ENCODE measurements at places on chromosomes 16 and 17.
A peak's percentile ranks its signal among the peaks of the same experiment; 100 is the strongest.

GRCh38 chr17:32159586-32160438 lies 17.5 kb downstream of the RHOT1 start:
- DNase-seq: no peak

DNA sequence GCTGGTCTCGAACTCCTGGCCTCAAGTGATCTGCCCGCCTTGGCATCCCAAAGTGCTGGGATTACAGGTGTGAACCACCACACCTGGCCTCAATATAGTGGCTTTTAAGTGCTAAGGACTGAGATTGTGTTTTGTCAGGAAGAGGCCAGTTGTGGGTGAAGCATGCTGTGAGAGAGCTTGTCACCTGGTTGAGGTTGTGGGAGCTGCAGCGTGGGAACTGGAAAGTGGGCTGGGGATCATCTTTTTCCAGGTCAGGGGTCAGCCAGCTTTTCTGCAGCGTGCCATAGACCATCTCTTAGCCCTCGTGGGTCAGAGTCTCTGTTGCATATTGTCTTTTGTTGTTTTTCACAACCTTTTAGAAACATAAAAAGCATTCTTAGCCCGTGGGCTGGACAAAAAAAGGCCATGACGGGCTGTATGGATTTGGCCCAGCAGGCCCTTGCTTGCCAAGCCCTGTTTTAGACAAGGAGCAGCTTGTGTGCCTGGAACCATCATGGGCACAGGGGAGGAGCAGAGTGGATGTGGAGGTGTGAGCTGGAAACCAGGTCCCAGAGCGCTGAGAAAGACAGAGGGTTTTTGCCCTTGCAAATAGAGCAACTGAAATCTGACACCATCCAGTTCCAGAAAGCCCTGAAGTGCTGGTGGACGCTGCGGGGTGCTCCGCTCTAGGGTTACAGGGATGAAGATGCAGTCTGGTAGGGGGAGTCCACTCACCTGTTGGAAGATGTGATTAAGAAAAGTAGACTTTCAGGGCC lies 5.5 kb downstream of the BIRC5 start:
- DNase-seq: no peak

GRCh38 chr17:35856603-35857002 lies 12.1 kb downstream of the HEATR9 start:
- no peak for DNase-seq

- no peak for DNase-seq
Measured at GRCh38 chr16:50480206-50480605, 68.0 kb upstream of the NKD1 start.

GRCh38 chr17:79778504-79779083 lies 646 bp downstream of the CBX2 start:
- peak; percentile 52 for DNase-seq

GRCh38 chr16:88888461-88889387 lies 22.3 kb upstream of the PABPN1L start:
- no peak for DNase-seq

- DNase-seq: no peak
Measured at GRCh38 chr17:40553694-40554534, 11.4 kb downstream of the CCR7 start.

GRCh38 chr17:48241131-48241591 lies 133.6 kb downstream of the SNX11 start:
- no peak for DNase-seq

- DNase-seq: peak; percentile 55
Measured at GRCh38 chr17:13569398-13570123, 32.2 kb downstream of the HS3ST3A1 start.

DNA sequence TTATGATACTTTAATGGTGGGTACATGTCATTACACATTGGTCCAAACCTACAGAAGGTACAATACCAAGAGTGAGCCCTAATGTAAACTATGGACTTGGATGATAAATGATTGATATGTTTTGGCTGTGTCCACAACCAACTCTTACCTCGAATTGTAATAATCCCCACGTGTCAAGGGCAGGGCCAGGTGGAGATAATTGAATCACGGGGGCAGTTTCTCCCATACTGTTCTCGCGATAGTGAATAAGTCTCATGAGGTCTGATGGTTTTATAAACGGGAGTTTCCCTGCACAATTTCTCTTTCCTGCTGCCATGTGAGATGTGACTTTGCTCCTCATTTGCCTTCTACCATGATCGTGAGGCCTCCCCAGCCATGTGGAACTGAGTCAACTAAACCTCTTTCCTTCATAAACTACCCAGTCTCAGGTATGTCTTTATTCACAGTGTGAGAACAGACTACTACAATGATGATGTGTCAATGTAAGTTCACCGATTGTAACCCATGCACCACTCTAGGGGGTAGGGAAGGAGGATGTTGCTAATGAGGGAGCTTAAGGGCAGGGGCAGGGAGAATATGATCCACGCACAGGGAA lies 7.0 kb upstream of the METTL22 start:
- no peak for DNase-seq

DNA sequence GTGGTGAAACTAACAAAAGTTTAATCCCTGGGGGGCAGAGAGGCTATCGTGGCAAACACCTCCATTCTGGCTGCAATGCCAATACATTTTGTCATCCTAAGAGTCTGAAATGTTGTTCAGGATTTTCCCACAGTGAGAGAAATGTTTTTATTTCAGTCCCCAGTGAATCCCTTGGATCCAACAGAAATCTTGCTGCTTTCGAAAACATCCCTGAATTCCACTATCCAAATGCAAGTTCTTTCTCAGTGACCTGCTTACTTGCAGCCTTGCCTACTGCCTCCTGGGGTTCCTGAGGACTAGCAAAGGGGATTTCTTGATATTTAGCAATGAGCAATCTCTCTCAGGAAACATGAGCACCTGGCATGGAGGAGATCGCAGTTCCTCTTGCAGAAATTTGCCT lies 202.1 kb upstream of the IRX3 start:
- no peak for DNase-seq

- no peak for DNase-seq
Measured at GRCh38 chr16:66135421-66135831, 231.1 kb upstream of the CDH5 start.

DNA sequence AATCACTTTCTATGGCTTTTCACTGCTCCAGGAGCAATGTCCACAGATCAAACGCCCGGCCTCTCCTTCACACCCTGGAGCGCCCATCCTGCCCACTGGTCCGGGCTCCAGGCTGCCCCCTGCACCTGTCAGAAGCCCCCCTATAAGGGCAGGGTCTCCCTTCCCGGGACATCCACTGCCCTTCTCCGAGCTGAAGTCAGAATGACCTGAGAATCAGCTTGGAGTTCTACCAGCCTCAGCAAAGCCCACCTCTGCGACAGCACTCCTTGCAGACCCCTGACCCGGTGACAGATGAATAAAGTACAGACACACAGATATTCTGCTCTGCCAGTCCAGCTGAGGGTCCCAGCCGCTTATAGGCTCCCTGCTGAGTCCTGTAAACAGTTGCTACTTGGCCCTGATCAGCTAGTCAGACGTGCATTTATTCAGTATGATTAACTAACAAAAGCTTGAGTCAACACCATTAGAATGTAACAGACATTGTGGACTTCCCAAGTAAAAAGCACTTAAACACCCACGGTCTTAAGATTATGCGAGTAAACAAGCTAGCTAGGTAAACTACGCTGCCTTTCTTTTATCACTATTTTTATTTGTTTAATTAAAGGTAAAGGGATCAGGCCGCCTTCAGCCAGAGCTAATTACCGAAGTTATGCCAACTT lies 4.8 kb downstream of the SLC7A5 start:
- DNase-seq: no peak

DNA sequence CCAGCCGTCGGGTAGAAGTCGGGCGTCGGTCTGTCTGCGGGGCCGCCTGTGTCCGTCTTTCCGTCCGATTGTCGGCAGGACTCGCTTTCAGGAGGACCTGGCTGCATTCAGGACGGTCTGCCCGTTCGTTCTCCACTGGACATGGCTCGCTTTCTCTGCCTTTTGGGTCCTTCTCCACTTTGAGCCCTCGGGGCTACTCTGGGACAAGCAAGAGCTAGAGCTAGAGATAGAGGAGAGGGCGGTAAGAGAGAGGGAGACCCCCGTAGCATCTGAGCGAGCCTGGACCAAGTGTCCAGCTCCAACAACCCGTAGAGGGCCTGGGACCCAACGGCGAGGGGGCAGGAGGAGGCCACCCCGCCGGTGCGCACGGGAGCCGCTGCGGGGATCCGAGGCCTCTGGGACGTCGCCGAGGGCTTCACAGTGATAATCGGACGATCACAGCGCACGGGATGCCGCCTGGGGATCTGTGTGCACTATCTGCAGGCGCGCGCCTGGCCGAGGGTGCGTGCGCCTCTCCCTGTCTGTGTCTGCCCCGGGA lies 4.5 kb downstream of the TBX4 start:
- no peak for DNase-seq

GRCh38 chr17:50109785-50110184 lies 14.6 kb downstream of the PDK2 start:
- no peak for DNase-seq

DNA sequence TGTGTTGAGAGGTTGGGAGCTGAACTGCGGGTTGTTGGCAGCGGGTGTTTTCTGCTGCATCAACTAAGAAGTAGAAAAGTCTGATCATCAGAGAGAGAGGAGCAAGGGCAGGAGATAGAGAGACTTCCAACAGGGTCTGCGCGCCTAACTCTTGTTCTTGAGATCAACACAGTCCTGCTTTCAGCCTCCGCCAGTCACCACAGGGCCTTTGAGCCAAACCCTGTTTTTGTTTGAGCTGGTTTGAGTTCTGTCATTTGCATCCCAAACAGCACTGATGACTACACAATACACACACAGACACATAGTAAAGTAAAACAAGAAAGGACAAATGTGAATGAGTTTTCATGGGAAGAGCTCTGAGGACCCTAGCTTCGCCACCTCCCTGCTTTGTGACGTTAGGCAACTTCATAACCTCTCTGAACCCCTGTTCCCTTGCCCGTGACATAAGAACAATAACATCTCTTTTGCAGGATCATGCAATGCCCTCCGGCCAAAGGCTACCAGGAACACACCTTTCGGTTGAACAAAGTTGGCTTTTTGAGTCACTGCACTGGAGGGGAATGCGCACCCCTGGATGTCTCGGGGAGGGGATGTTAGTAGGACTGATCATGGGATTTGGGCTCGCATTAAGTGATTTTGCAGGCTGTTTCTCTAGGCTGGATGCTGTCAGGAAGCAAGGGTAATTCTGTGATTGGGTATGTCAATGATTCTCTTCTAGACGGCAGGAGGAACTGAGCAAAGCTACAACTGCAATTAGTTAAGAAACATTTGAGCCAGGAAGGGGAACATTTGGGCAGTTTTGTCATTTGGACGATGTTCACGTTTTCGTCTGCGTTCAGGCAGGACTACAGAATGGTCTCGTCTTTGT lies 92.3 kb downstream of the C16orf78 start:
- no peak for DNase-seq

- no peak for DNase-seq
Measured at GRCh38 chr16:78001451-78002025, 20.8 kb upstream of the CLEC3A start.

GRCh38 chr17:6558932-6559752 lies 2.8 kb upstream of the PITPNM3 start:
- no peak for DNase-seq

DNA sequence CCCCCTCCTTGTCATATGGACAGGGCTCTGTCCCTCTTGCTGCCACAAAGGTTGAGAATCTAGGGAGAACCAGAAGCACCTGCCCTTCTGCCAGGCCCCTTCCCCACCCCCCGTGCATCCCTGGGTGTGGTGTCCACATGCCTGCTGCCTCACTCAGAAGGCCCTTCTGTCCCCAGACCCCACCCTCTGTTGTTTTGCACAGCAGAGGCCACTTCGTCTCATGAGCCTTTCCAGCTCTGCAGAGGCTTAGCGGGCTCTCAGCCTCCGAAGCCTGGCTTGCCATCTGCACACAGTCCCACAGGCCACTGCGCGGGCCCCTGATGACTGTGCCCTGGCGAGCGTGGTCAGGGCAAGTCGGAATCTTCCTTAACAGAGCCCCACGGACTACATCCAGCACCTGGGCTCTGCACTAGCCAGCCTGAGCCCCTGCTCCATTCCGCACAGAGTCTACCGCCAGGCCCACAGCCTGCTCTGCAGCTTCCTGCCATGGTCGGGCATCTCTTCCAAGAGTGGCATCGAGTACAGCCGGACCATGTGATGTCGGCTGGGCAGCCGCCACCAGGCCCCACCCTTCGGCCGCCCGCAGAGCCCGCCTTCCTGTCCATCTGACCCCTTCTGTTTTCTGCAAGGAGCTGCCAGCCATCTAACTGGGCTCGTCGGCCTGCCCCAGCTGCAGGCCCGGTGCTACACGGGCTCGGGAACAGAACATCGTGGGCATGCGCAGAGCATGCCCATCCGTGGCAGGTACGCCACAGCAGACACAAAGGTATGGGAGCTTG lies 10.8 kb downstream of the C16orf90 start:
- DNase-seq: no peak

DNA sequence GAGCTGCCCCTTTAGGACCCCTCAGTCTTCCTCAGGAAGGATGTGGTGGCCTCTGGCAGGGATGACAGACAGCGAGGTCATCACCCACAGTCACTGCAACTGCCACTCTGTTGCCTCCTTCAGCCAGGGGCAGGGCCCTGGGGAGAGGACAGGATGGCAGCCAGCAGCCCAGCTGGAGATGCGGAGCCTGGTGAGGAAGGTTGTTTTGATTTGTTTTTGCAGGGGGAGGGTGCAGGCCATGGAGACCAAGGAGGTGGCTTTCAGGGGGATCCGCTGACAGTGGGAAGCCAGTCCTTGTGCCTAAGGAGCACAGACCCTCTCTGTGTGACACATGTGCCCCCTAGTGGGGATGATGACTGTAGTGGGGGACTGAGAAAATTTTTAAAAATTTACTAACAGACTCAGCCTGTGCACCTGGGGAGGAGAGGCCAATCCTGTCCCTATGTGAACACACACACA lies 7.4 kb downstream of the PRCD start:
- peak; percentile 84 for DNase-seq

GRCh38 chr17:56985371-56986162 lies 7.6 kb downstream of the SCPEP1 start:
- DNase-seq: no peak

DNA sequence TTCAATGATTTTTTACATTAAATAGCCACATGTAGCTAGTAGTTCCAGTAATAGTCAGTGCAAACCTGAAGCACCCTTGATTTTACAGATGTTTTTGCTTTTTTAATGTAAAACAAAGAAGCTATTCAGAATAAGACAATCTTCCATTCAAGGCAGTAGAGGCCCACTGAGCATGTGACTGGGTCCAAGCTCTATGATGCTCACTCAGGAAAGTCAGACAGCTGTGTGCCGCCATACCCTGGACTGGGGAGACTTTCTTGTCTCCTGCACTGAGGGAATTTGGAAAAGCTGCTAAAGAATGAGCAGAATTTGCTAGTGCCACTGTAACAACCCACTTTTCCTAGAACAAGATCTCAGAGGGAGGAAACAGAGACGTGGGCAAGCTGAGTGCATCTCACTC lies 11.5 kb downstream of the CENPN start:
- DNase-seq: no peak

- DNase-seq: peak; percentile 81
Measured at GRCh38 chr17:59329176-59330052, 2.0 kb upstream of the YPEL2 start.

DNA sequence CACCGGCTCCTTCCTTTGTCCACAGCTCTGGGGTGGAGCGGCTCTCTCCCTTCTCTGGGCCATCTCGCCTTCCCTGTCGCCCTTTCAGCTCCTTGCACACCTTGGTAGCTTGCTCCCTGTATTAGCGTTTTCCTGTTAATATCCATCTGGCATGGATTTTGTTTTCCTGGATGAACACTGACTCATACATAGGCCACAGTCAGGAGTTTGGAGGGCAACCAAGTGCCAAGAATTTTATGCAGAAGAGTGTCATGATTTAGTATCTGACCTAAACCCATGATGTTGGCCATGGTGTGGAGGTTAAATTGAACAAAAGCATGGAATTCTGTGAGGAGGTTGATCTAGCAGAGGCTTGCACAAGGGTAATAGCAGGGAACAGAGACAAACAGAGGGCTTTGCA lies 180.9 kb downstream of the AIPL1 start:
- no peak for DNase-seq
